ENCODE measurements at places on chromosomes 11 and 22.

DNA sequence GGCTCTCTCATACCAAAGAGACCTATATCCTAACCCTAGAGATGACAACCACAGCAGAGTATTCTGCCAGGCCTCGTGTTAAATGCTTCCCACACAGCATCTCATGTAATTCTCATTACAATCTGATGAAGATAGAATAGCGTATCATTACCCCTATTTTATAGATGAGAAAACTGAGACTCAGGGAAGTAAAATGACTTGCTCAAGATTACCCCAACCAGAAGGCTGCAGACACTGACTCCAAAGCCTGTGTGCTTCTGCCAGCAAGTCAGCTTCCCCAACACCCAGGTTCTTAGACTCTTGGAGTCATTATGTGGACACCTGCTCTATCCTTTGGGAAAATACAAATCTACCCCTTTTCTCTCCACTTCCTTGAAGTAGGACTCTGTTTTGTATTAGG, 23.6 kb upstream of the TSKU start:
- no peak for DNase-seq

- no peak for DNase-seq
These were observed 57.5 kb downstream of the PTPRJ start for GRCh38 chr11:48037709-48038468.

DNA sequence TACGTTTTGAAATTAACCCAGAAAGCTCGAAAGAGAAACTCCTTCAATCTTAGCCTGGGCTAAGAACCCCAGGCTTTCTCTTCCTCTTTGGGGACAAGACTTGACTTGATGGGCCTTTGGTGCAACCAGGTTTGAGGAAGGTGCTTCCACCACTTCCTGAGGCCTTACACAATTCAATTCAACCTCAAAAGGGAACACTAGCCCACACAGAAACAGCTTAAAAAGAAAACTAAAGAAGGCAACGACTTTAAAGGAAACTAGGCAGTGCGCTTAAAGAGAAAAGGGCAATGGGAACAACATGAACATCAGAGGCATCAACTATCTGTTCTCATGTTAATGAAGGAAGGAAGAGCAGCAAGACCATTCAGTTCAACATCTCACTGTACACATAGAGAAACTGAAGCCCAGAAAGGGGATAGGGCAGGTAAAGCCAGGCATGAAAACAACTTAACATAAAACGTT, 24.8 kb downstream of the PAK1 start:
- DNase-seq = no peak

- DNase-seq = peak; percentile 5
These were observed 49.7 kb downstream of the OTOG start for GRCh38 chr11:17596711-17597110.

GRCh38 chr11:86644291-86644690, 28.1 kb downstream of the ME3 start:
- DNase-seq = no peak

GRCh38 chr22:37416827-37417226, 10.5 kb downstream of the ELFN2 start:
- DNase-seq = no peak

GRCh38 chr11:132866783-132867545, 665.3 kb downstream of the OPCML start:
- DNase-seq = no peak

DNA sequence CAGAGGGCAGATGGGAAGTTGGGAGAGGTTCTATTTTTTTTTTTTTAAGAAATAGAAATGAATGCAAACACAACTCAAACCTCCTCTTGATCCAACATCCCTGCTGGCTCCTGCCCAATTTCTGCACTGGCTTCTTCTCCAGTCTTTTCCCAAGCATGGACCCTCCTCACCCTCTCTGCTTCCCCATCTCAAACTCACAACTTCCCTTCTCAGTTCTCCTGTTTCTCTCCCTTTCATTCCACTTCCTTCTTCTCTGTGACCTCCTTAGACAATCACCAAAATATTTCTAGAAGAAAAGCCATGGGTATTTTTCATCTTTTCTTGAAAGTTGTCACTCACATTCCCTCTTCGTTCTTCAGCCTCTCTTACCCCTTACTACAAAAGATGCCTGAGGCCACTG, 85.2 kb upstream of the VPREB1 start:
- DNase-seq = no peak

DNA sequence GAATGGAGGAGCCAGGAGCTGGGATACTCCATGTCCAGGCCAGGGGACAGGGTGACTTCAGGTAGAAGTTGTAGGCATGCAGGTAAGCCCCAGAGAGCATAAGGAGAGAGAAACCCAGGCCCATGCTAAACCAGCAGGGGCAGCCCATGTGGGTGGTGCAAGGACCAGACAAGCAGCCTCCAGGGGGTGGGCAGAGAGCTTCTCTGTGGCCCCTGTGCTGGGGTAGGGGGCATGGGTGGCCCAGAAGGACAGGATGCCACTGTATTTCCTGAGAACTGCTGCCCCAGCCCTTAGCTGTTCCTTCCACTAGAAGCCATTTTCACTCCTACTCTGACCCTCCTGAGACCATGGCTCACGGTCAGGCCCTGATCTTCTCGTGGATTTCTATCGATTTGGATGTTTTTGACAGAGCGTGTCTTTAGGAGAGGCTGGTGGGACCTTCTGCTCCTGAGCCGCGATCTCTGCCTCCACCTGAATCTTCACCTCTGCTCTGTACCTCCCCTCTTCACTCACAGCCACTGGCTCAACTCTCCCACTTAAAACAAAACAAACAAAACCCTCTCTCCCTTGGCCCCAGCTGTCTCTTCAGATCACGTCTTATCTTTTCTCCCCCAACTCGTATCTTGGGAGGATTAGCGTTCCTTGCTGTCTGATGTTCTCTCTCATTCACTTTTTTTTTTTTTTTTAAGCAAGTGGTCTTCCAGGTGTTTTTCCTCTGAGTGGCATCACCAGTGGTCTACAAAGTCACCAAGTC, 112.2 kb downstream of the NECTIN1 start:
- no peak for DNase-seq

DNA sequence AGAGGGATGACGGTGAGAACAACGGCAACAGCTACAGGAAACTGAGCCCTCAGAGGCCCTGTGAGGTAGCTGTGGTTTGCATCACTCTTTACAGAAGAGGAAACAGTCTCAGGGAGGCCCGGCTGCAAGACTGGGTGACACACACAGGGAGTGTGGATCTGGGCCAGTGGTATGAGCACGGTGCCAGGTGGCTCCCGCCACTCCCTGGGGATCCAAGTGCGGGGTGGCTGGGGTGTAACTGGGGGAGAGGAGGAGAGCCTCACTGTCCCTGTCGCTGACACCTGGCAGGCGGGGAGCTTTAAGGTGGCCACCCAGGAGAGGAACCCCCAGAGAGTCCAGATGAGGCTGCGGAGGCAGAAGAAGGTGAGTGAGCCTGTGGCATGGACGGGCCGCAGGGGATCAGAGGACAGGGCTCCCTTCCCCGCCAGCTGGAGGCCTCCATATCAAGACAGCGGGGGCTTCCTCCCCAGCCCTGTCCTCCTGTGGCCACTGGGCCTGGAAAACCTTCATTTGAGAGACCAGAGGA, 5.6 kb downstream of the RGL4 start:
- no peak for DNase-seq
